ENCODE measurements at places on chromosomes 16 and 17. TPM values are rescaled to one million over a fixed set of nuclear protein-coding genes. Genes with fewer than 3 reads are reported as not detected.

Gene AIPL1
- total RNA-seq, result not detected

Gene TBC1D16
- 3.4 TPM for total RNA-seq

DNA sequence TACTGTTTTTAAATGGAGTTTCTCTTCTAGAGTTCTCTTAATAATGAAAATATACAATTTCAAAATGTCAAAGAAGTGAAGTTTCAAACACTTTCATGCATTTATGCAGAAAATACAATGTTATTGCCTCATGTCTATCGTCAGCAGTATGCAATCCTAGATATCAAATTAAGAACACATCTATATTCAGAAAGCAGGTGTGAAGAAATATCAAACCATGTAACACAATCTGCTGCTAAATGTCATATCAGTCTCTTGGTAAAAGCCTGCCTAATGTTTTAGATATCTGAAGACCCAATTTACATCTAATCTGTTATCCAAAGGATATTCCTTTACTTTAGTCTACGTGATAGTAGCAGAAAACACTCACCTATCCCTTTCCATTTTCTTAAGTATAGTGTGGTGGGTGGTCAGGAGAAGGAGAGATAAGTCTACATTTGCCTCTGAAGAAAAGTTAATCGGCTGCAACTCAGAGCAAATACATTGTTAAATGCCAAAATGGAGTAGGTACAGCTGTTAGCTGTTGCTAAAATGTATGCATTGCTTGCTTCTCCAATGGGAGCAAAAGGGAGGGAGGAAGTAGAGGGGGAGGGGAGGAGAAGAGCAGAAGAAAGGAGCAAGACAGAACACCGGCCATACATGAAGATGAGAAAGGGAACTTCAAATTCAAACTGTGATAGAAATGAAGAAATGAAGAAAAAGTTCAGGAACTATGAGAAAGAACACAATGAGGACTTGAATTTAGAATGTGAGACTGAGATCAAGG is 64.9 kb downstream of the ITFG1 start:
- DNase-seq, result no peak
- peaks cover 16% of the 10 kb centered on the region for H3K36me3 ChIP-seq
- H3K4me3 ChIP-seq, result no peak overlapping the region
- peaks cover 15% of the 10 kb centered on the region for H3K4me1 ChIP-seq
- H3K27ac ChIP-seq, result no peak overlapping the region

GRCh38 chr16:35215287-35215686 is 1755.9 kb downstream of the TP53TG3F start:
- H3K27ac ChIP-seq, result no peak overlapping the region
- no peaks in the 10 kb centered on the region for H3K36me3 ChIP-seq
- no peaks in the 10 kb centered on the region for H3K4me1 ChIP-seq
- H3K4me3 ChIP-seq, result no peak overlapping the region
- DNase-seq, result no peak

GRCh38 chr16:73113336-73113735 is 65.4 kb upstream of the ZFHX3 start:
- H3K4me1 ChIP-seq, result no peaks in the 10 kb centered on the region
- H3K27ac ChIP-seq, result no peak overlapping the region
- no peak overlapping the region for H3K4me3 ChIP-seq
- DNase-seq, result no peak

GRCh38 chr17:28547096-28547622 is 5.3 kb downstream of the UNC119 start:
- peaks cover 85% of the 10 kb centered on the region for H3K4me1 ChIP-seq
- DNase-seq, result no peak
- H3K27ac ChIP-seq, result peak overlapping the region; percentile 93
- no peaks in the 10 kb centered on the region for H3K27me3 ChIP-seq
- peak overlapping the region; percentile 97 for H3K4me3 ChIP-seq
- H3K36me3 ChIP-seq, result peaks cover 49% of the 10 kb centered on the region

- no peak for DNase-seq
- peaks cover 12% of the 10 kb centered on the region for H3K27me3 ChIP-seq
- H3K4me1 ChIP-seq, result peaks cover 8% of the 10 kb centered on the region
Observed at GRCh38 chr16:84810518-84811273, 9.1 kb upstream of the CRISPLD2 start.

GRCh38 chr16:58685084-58685449 is 497 bp upstream of the SLC38A7 start:
- peak overlapping the region; percentile 94 for H3K4me3 ChIP-seq
- H3K36me3 ChIP-seq, result peaks cover 6% of the 10 kb centered on the region
- peak overlapping the region; percentile 82 for H3K27ac ChIP-seq
- peaks cover 20% of the 10 kb centered on the region for H3K4me1 ChIP-seq
- peaks cover 3% of the 10 kb centered on the region for H3K27me3 ChIP-seq
- no peak for DNase-seq

DNA sequence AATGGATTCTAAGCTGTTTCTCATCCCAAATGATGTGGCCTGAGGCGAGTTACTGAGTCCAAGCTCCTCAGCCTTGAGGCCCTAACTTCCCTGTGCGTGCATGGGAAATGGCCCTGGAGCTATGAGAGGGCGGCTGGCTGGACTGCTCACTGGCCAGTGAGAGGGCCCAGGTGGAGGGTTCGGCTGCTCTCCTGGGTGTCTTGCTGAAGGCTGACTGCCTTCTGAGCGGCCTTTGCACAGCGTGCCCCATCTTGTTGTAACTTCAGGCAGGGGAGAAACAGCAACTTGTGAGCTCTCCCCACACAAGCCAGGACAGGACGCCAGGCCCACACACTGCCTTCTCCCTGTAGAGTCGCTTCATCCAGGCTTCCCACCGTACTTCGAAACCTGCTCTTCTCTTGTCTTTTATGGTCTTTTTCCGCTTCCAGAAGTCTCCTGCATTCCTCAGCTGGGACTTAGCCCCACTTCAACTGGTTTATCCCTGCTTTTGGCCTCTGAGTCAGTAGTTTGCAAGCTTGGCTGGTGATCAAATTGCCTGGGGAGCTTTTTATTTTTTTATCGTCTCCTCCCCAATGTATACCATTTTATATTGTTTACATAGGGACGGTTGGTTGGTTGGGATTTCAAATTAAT is 13.3 kb downstream of the CDH3 start:
- no peak overlapping the region for H3K27ac ChIP-seq
- no peak for DNase-seq
- no peaks in the 10 kb centered on the region for H3K4me1 ChIP-seq
- peaks cover 4% of the 10 kb centered on the region for H3K27me3 ChIP-seq
- no peak overlapping the region for H3K4me3 ChIP-seq
- H3K36me3 ChIP-seq, result no peaks in the 10 kb centered on the region

GRCh38 chr17:28317966-28318758 is 838 bp upstream of the TMEM97 start:
- no peak for DNase-seq
- peaks cover 25% of the 10 kb centered on the region for H3K4me1 ChIP-seq
- H3K27ac ChIP-seq, result peak overlapping the region; percentile 76
- H3K4me3 ChIP-seq, result peak overlapping the region; percentile 90

- H3K4me1 ChIP-seq, result peaks cover 48% of the 10 kb centered on the region
- H3K27me3 ChIP-seq, result no peaks in the 10 kb centered on the region
- H3K27ac ChIP-seq, result peak overlapping the region; percentile 78
- H3K4me3 ChIP-seq, result no peak overlapping the region
- H3K36me3 ChIP-seq, result peaks cover 24% of the 10 kb centered on the region
Observed at GRCh38 chr17:82435601-82436583, 14.7 kb downstream of the CYBC1 start.

- no peak overlapping the region for H3K27ac ChIP-seq
- no peaks in the 10 kb centered on the region for H3K36me3 ChIP-seq
- H3K4me3 ChIP-seq, result no peak overlapping the region
- no peak for DNase-seq
- no peaks in the 10 kb centered on the region for H3K27me3 ChIP-seq
Observed at GRCh38 chr17:12242345-12242954, 221.8 kb downstream of the MAP2K4 start.

DNA sequence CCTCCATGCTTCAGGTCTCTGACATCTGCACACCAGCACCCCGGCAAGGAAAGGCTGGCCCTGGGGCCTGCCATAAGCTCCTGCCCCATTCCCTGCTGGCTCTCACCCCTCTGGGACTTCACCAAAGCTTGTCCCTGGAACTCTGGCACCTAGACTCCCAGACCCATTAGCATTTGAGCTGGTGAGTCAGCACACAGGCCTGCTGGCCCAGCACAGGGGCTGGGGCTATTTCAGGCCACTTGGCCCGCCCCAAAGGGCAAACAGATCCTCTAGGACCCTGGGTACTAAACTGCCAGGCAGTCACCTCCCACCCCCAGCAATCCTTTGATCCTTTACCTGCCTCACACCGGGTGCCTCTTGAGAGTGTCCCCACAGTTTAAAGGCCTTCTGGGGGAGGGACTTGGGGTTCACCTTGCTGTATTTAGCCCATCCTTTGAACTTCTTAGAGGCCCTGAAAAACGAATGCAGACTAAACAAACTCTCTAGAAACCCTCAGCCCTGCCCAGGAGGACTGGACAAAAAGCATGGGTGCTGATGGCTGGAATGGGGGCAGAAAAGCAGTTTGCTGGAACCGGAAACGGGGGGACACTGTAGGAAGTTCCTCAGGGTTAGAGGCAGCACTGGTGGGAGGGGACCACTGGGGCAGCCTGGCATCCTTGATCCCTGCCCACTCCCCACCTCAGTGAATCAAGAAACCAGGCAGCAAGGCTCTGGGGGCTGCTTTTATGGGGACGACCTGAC is 3.2 kb upstream of the SAMD14 start:
- H3K27ac ChIP-seq, result peak overlapping the region; percentile 56
- H3K36me3 ChIP-seq, result peaks cover 52% of the 10 kb centered on the region
- peaks cover 38% of the 10 kb centered on the region for H3K4me1 ChIP-seq
- no peak for DNase-seq

DNA sequence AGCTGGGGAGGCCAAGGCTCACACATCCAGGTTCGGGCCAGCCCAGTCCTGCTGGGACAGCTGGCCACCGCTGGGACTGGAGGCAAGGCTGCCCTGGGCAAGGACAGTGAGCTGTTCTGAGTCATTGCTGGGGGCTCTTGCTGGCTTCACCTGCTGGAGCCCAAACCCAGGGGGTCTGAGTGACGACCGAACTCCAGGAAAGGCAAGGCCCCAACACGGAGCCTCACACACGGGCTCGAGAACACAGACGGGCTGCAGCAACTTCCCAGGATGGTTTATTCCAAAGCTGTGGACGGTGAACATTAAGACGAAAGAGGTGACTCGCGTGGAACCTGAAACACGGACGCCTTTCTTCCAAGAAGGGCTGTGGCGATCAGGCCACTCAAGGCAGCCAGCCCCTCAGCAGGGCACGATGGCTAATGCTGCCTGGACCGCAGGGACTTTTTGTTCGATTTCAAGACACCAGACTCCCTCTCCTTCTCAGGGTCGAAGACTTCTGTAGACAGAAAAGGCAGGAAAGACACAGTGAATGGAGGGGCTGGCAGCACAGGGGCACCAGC is 21.5 kb downstream of the KDM8 start:
- H3K27me3 ChIP-seq, result no peaks in the 10 kb centered on the region
- no peak overlapping the region for H3K4me3 ChIP-seq
- no peak overlapping the region for H3K27ac ChIP-seq
- H3K4me1 ChIP-seq, result peaks cover 37% of the 10 kb centered on the region
- no peak for DNase-seq

- no peak for DNase-seq
- H3K4me1 ChIP-seq, result no peaks in the 10 kb centered on the region
- H3K27me3 ChIP-seq, result no peaks in the 10 kb centered on the region
- no peak overlapping the region for H3K4me3 ChIP-seq
- H3K27ac ChIP-seq, result no peak overlapping the region
Observed at GRCh38 chr16:62060089-62060488, 23.9 kb upstream of the CDH8 start.

GRCh38 chr16:88489163-88489741 is 36.2 kb downstream of the ZFPM1 start:
- H3K4me3 ChIP-seq, result no peak overlapping the region
- DNase-seq, result no peak
- H3K4me1 ChIP-seq, result peaks cover 3% of the 10 kb centered on the region
- no peak overlapping the region for H3K27ac ChIP-seq
- peaks cover 11% of the 10 kb centered on the region for H3K36me3 ChIP-seq
- H3K27me3 ChIP-seq, result no peaks in the 10 kb centered on the region

- H3K36me3 ChIP-seq, result peaks cover 3% of the 10 kb centered on the region
- DNase-seq, result no peak
- no peaks in the 10 kb centered on the region for H3K27me3 ChIP-seq
- peaks cover 80% of the 10 kb centered on the region for H3K4me1 ChIP-seq
Observed at GRCh38 chr17:59830007-59830630, 62.6 kb downstream of the TUBD1 start.

DNA sequence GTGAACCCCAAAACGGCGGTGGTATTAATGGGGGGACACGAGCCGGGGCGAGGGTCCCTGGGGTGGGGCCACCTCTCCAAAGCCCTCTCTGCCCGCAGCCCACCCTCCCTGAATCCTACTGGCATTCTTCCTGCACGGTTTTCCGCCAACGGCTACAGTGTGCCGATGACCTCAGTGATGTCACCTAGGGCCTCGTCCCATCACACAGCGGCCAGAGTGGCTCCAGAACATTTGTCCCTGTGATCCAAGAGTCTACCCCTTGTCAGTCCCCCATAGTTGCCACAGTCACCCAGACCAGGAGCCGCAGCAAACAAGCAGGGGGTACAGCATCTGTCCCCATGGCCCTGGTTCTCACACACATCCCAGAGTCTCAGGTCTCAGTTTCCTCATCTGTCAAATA is 13.9 kb downstream of the ZFPM1 start:
- H3K36me3 ChIP-seq, result no peaks in the 10 kb centered on the region
- peak overlapping the region; percentile 68 for H3K27ac ChIP-seq
- H3K4me1 ChIP-seq, result peaks cover 77% of the 10 kb centered on the region
- no peak for DNase-seq

GRCh38 chr17:59763861-59764260 is 56.4 kb downstream of the VMP1 start:
- H3K4me1 ChIP-seq, result peaks cover 16% of the 10 kb centered on the region
- peaks cover 36% of the 10 kb centered on the region for H3K36me3 ChIP-seq
- DNase-seq, result no peak

All from activated B cell treated with CpG ODN at 0.5 μM for 24 hours (primary cell).